ENCODE measurements at places on chromosomes 2 and 18.

DNA sequence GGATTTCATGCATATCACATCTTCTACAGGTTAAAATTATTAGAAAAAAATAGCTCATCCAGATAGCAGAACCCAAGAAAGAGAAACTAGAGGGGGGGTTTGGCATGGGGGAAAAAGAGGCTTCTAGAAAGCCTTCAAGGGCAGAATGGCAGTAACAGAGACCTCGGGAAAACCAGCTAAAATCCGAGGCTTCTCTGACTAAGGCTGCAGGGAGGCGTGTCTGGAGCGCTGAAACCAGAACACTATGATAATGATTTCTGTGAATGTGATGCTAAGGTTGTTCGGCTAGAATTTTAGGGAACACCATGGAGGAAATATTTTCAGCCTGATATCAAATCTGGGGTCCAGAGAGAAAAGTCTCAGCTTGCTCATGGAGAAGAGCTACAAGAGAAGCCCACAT lies 73.0 kb downstream of the ATP8B1 start:
- no peak for DNase-seq

GRCh38 chr2:200340508-200341224 lies 34.2 kb downstream of the SPATS2L start:
- DNase-seq = no peak

DNA sequence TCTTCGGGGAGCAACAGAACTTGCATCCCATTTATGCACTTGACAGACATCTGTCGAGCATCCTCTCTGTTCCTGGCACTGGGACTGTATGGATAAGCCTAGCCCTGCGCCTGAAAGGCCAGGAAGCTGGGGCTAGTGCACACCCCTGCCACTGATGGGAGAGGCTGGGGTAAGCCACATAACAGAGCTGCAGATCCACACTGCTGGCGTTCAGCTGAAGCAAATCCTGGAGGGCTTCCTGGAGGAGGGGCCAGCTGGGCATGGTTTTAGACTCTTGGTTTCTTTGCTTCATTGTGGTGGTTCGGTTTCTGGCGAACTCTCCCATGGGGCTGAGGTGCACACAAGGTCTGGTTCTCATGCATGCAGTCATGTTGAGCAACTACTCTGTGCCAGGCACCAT lies 45.5 kb upstream of the FOSL2 start:
- no peak for DNase-seq

DNA sequence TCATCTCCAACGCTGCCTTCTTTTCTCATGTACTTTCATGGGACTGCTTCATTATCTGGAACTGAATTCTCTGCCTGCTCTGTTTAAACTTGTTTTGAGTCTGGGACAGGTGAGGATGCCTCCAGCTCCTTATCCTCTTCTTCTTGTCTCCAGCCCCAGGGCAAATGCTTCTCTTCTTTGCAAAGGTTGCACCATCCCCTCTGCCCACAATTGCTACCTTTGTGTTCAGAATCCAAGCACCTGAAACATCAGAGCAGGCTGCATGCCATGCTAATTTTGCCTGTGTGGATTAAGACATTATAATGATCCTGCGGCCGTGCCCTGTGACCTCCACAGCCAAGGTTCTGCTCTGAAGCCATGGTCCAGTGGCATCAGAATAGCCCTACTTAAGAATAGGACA lies 309.5 kb downstream of the EPHA4 start:
- DNase-seq = no peak

DNA sequence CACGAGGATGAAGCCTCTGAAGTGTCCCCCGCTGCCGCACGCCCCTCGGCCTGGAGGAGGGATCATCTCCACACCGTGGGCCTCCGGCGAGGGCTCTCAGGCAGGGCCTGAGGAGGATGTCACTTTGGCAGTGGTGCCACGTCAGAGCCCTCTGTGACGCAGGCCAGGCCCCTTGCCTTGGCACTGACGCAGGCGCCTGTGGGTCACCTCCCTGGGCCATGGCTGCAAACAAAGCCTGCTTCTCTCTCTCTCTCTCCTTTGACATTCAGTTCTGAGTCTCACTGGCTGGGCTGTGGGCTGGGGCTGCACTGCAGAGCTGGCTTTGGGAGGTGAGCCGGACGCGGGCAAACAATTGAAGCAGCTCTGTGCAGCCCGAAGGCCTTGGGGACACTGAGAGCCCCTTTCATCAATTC lies 273.7 kb downstream of the TWIST2 start:
- no peak for DNase-seq

DNA sequence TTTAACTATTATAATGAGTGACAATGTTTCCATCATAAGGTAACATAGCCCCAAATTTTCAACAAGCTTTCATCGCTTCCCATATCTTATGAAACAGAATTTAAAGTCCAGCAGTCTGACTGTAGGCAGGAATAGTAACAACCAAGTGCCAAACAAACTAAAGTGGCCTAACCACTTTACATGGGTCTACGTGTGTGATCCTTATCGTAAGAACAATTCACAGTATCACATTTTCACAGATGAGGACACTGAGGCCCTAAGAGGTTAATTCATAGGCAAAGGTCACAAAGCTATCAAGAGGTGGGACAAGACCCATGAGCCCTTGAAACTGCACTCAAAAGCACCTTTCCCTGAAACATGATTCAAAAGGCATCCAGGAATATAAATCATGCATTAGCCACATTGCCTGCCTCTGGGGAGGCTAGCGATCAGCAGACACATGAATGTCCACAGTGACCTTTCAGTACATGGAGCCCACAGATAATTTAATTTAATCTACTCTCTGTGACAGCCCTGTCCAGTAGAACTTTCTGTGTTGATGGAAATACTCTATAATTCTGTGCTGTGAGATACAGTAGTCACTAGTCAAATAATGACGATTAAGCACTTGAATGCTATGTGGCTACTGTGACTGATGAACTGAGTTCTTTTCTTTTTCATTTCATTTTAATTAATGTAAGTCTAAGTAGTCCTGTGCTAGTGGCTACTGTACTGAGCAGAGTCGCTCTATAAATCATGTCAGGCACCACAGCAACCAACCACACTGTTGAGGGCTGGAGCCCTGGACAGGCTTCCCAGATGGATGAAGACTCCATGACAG lies 30.3 kb downstream of the KIDINS220 start:
- DNase-seq = no peak

- no peak for DNase-seq
Measured at GRCh38 chr2:20496076-20496872, 49.4 kb downstream of the RHOB start.

- DNase-seq = no peak
Measured at GRCh38 chr2:187541086-187542085, 12.8 kb downstream of the TFPI start.

DNA sequence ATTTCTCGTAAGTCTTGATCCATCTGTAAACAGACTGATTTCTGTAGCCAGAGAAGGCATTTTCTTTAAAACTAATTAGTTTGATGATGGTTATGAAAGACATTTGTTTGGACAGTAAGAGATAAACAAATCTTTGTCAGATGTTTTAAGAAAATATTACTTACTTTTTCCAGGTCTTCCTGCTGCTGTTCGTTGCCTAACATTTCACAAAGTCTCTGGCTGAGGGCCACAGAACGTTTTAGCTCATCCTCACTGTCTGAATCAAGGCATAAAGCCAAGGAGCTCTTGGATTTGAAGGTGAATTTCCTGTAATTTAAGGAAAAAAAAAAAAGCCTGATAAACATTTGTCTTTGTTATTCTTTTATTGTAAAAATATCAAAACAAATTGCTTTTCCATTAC lies 57.8 kb downstream of the VIL1 start:
- no peak for DNase-seq

DNA sequence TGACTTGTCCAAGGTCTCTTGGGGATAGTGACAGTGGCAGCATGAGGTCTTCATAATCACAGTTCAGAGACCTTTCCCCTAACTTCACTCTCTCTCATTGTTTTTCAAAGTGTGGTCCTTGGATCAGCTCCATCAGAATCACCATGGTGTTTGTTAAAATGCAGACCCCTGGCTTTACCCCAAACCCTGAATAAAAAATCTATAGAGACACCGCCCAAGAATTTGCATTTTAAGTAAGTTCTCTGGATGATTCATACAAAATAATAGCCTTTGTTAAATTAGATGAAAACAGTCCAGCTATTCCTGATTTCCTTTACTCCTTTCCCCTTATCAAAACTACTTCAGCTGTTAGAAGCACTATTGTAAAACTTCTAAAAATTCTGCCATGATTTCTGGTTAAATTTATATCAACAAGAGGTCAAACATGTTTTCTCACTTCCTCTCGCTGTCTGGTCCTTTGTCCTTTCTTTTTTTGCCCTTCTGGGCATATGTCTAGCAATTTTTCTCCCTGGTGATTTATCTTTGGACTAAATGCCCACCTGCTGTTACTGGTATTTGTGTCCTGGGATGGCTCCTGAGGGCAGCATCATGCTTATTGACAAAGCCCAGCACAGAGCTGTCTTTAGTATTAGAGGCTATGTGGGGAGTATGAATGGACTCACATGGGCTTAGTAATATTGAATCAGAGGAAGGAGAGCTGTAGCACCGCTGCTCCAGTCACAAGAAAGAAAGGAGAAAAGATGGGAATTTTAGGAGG lies 63.4 kb downstream of the LHCGR start:
- no peak for DNase-seq

GRCh38 chr2:112583497-112584133 lies 794 bp upstream of the CHCHD5 start:
- no peak for DNase-seq

DNA sequence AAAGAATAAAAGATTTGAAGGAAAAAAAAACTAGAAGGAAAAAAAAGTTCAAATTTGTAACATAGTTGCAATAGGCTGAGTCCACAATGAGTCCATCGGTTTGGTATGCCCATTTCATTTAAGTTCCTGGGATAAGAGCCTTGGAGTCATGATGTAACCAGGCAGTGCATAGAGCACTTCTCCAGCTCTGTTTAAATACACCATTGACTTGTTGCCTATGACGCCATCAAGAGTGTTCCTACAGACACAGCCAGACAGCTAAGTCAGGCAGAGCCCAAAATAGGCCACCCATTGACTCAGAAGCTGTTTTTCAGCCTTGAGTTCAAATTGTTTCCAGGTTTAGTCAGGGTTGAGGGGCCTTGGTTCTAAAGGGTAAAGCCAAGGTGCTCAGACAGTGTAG lies 44.9 kb downstream of the SOCS6 start:
- DNase-seq = no peak
